ENCODE measurements at places on chromosomes 2 and 18. TPM values are rescaled to one million over a fixed set of nuclear protein-coding genes. Genes with fewer than 3 reads are reported as not detected.
A peak's percentile ranks its signal among the peaks of the same experiment; 100 is the strongest.

DNA sequence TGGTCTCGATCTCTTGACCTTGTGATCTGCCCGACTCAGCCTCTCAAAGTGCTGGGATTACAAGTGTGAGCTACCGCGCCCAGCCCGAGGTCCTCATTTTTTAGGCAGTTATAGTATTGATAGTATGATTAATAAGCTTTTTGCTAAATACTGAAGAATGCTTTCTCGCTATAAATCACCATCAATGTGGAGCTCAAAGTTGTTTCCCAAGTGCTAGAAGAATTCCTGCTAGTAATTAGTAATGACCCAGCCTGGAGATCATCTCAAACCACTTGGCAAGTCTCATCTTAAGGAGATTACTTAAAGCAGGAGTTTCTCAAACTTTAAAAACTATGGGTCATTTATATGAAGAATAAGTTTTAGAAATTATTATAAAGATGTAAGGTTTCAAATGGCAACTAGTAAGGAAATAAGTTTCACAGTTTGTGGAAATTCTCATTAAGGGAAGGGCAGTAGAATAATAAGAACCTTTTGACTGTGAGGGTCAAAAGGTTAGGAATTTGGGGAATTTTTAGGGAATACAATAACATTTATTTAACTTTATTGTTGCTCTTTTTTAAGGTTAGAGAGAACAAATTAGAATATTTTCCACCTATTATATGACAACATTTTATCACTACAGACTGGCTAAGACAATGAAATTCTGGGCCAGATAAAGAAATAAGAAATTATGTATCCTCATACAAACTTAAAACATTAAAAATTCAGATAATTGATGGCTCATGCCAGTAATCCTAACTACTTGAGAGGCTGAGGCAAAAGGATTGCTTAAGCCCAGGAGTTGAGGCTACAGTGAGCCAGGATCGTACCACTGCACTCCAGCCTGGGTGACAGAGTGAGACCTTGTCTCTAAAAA lies 148.6 kb upstream of the MAP3K20 start:
- DNase-seq: no peak

DNA sequence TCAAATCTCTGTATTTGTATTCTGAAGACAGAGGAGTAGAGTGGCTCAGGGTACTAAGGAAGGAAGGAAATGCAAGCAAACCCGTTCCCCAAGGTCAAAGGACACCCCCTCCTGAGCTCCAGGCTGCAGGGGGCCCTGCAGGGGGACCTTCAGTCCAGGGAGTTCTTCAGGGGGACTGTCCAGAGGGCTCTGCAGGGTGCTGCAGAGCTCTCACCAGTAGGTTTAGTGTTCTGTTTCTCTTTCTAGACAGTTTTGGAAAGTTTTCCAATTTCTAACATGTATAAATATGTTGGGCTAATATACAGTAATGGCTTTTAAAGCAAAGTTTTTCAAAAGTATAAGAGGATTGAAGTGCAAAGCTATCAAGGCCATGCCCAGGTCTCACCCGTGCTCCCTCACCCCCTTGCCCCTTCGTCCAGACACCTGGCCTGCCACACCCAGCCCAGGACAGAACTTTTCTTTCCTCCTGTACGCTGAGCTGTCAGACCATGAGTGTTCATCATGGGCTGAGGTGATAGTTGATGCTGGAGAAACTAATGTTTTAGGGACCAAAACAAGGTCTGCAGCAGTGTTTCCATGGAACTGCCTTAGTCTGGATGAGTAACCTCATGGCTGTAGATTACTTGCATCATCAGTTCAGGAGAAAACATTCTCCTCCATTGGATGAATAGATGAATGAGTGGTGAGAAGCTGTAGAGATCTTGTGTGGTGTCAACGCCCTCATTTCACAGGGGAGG lies 134.2 kb downstream of the GLI2 start:
- DNase-seq: no peak

DNA sequence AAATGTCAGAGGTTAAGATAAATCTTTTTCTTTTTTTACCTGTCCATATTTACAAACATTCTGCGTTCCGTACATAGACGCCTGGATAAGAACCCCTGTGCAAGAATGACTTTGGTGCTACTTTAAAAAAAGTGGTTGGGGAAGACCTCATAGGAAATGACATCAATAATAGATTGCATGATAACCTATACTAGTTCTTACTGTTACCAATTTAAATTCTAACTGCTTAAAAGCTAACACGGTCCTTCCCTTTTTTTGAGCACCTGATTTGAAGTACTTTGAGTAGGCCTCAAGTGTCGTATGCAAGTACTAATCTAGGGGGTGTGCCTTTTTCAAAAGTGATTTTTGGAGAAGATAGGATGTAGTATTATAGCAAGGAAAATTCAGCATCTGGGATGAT lies 2.1 kb downstream of the SLC39A10 start:
- DNase-seq: no peak

DNA sequence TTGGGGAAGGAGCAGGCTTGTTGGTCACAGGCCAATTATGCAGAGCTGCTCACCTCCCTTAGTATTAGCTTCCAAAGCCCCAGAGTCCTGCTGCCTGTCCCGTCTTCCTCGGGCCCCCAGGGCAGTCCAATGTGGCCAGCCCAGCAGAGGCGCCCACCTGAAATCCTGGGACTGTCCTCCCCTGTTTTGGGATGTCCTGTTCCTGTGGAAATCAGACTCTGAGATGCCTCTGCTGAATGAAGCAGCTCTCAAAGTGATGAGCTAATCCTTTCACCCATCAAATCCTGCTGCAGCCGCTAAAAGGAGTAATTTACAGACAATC lies 105.3 kb downstream of the CABLES1 start:
- no peak for DNase-seq

DNA sequence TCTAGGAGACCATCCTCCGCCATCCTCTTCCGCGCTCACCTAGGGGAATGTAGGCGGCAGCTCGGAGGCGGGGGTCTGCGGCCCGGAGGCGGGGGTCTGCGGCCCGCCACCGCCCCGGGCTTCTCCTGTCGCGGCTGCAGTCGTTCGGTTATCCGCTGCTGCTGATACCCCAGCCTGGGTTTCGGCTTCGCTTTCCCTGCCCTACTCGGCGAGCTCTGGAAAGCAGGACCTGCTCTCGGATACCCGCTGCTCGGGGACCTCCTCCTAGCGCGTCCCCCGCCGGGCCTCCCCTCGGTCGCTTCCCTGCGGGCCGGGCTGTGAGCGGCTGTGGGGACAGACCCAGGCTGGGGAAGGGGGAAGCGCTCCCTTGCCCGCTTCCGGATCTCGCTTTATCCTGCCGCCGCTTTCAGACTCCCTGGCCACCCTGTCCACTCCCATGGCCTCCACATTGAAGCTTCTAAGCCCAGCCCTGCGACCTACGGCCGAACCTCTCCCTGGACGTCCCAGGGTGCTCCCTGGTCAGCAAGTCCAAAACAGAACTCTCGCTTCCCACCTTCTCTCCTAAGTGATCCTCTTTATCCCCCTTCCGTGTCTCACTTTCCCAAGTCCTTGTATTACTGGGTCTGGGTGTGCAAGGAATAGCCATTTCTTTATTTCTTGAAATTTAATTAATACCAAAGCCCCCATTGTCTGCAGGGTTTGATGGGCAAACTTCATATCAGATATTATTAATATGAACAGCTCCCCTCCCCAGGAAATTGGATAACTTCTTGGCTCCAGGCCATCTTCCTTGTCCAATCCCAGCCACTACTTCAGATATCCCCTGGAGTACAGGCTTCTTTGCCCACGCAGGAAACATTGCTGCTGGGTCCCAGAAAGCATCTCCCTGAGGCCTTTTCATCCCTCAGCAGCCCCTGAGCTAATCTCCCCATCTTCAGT lies 769 bp downstream of the FKBP1B start:
- peak; percentile 76 for DNase-seq

GRCh38 chr2:28457237-28457636 lies 38.6 kb upstream of the PLB1 start:
- peak; percentile 59 for DNase-seq

DNA sequence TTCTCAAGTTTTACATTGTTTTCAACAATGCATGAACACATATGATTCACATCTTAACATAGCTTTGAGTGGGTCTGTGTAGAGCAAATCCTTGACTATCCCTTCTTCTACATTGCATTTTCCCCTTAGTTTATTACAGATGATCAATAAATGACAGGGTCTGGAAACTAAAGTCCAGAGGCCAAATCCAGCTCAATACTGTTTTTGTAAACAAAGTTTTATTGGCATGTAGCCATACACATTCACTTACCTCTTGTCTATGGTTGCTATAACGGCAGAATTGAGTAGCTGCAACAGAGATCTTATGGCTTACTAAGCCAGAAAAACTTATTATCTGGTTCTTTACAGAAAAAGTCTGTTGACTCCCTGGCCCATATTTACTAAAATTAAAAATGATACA lies 12.8 kb downstream of the FANCL start:
- no peak for DNase-seq

DNA sequence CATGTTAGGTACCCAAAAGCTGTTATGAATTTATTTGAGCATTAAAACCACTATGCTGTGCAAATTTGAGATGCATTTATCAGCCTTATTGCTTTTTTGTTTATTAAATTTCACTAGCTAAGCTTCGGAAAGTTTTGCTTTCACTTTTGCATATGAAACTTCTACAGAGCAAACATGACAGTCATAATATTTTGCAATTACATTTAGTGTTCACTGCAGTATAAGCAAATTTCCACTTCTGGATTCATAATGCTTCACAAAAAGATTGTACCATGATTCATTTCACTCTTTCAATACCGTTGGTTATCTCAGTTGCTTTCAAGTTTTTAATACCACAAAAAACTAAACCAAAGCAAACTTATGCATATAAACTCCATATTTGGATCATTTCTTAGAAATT lies 228.7 kb upstream of the SLC8A1 start:
- DNase-seq: no peak

DNA sequence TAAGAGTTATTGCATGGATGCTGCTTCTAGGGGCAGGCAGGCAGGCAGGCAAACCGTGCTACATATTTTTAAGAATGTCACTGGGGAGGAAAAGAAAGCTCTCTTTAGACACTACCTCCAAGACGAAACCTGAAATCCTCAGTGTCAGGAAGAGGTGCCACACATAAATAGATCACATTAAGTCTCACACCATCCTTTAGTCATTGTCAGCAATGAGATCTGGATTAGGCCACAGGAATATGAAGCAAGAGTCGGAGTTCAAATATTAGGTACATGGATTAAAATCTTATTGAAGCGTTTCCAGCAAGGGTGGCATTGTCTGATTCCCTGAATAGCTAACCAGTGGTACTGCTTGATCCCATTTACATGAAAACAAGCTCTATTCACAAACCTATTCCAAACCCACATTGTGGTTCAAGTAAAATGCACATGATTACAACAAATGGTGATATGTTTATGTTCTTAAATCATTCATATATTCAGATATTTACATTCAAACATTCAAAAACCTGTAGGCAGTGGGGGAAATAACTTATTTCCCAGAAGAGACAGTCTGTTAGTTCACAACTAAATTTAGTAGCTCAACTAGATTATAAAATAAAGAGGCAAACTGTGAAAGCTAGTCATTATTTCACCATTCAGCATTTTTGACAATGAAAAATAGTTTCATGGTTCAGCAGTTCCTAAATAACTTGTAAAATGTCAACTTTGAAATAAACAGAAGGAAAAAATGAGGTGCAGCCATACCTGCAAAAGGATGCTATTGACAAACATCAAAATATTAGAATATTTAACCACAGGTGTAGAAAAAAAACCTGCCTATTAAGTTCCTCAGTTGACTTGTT lies 195.4 kb upstream of the SIX3 start:
- DNase-seq: no peak

- DNase-seq: no peak
Observed at GRCh38 chr2:124024561-124025170, 421 bp upstream of the CNTNAP5 start.

- no peak for DNase-seq
Observed at GRCh38 chr2:112836695-112837117, at the start of gene IL1B. Gene IL1B (minus strand): TSS chr2:112836779. CDS start chr2:112836229, 550 bp downstream.

DNA sequence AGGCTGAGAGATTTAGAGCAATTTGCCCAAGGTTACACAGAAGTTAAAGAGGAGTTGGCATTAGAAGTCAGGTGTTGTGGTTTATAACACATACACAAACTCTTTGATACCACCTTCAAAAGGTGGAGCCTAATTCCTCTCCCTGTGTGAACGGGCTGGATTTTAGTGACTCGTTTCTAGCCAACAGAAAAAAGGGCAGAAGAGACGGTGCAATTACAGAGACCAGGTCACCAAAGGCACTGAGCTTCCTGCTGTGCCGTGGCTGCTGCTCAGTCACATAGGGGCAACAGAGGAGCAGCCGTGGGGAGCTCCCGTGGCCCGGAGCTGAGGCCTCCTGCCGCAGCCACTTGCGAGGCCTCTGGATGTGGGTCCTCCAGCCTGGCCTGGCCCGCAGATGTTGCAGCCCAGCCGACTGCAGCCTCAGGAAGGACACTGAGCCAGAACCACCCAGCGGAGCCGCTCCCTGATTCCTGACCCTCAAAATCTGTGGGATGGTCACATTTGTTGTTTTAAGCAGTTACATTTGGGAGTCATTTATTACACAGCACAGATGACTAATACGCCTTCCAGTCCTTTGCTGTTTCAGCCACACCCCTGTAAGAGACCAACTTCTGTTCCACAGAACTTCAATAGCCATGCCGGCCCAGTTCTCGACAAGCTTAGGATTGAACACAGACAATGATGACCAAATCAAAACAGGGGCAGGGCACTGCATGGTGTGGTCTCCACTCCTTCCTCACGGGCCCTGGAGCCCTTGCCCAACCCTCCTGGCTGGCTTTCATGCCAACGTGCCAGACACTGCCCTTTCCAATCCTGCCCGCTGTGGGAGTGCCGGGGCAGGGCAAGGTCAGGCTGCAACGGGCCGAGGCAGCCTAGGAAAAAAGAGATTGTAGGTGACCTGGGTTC lies 17.1 kb downstream of the EDAR start:
- no peak for DNase-seq

- no peak for DNase-seq
Observed at GRCh38 chr2:219471476-219472371, 27.0 kb upstream of the GMPPA start.

GRCh38 chr2:42863320-42863719 lies 70.9 kb upstream of the HAAO start:
- DNase-seq: no peak

DNA sequence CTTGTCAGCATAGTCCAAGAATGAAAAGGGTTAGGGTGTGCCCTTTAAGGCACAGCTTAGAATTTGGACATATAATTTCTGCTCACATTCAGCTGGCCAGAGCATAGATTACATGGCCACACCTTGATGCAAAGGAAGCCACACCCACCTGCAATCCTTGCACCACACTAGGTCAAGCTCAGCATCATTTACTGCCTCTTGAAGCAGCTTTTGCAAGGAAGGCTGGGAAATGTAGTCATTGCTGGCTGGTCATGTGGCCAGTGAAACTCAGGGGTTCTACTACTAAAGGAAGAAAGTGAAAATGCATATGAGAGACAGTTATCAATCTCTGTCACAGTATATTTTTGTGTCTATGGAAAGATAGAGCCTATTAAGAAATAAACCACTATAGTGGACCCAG lies 159.3 kb downstream of the GFPT1 start:
- DNase-seq: no peak

GRCh38 chr2:42102024-42102590 lies 54.3 kb downstream of the PKDCC start:
- no peak for DNase-seq

- no peak for DNase-seq
Observed at GRCh38 chr2:154484338-154485099, 214.0 kb upstream of the KCNJ3 start.

The AP1S3 gene
- 19.7 TPM for total RNA-seq

The SP140L gene
- 0.31 TPM for total RNA-seq

The POTEI gene
- total RNA-seq: 0.20 TPM

The ARHGAP15 gene
- total RNA-seq: not detected

The CCDC195 gene
- total RNA-seq: not detected
